H1 (cell line): ENCODE measurements at places on chromosomes 1 and 21.
A peak's percentile ranks its signal among the peaks of the same experiment; 100 is the strongest.

DNA sequence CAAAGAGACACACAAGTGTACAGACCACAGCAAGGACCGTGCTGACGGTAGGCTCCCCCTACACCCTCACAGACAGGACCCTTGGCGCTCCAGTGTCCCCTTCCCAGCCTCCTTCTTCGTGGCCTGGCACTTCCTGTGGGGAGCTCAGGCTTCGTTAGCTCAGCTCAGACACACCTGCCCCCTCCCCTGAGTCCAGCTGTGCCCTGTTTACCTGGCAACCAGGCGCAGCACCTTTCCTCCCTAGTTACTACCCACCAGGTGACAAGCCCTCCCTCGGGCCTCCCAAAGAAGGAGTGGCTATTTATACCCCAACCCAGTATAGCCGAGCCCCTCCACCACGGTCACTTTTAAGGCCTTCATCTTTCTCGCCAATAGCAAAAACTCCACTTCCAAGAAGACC is 4.7 kb downstream of the CELF3 start:
- no peak for DNase-seq

DNA sequence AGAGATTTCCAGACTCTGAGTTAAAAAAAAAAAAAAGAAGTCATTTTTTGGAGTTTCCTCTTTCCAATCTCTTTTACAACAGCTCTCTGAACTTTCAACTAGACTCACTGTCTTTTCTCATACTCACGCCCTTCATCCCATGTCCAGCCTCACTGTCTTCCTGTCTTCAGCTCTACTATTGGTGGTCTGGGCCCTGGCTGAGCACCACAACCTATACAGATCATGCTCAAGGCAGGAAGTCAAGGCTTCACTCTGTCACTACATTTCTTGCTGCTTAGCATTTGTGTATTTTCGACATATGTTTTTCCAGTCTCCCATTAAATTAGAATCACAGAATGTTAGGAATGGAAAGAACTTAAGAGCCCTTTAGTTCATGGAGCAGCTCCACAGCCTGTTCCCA is 106.4 kb upstream of the PPP2R5A start:
- DNase-seq = no peak

GRCh38 chr1:1173793-1174415 is at the start of gene TTLL10:
Gene TTLL10, plus strand, starts transcription at chr1:1173880. Its CDS starts 5,336 bp downstream, at chr1:1179216.
- DNase-seq = no peak

GRCh38 chr1:9596415-9597123 is 7.9 kb downstream of the TMEM201 start:
- DNase-seq = no peak

DNA sequence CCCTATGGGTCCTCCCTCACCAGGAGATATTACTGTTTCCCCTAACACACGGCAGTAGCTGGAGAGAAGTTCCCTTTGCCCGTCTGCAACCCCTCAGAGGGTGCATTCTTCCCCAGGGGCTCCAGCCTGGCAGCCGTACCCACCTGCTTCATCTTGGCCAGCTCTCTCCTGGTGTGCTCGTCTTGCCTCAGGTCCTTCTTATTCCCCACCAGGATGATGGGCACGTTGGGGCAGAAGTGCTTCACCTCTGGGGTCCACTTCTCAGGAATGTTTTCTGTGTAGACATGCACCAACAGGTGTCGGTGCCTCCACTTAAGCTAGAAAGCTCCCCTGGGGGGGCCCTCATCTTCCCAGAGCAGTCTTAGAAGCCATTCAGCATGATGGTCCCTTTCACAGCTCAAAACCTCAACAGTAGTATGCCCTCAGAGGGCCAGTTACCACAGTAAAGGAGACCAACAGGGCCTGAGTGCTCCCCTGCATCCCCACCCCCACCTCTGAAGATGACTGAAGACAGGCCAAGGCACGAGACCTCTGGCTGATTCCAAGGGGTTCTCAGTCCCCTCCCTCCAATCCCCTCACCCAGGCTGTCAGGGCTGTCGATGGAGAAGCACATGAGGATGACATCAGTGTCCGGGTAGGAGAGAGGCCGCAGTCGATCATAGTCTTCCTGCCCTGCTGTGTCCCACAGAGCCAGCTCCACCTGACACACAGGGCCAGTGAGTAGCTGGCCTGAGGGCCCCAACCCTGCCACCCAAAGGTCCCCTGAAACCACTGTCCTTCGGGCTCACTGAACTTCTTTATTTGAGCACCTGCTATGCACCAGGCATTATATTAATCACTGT is 4.3 kb downstream of the RHOC start:
- DNase-seq = no peak

DNA sequence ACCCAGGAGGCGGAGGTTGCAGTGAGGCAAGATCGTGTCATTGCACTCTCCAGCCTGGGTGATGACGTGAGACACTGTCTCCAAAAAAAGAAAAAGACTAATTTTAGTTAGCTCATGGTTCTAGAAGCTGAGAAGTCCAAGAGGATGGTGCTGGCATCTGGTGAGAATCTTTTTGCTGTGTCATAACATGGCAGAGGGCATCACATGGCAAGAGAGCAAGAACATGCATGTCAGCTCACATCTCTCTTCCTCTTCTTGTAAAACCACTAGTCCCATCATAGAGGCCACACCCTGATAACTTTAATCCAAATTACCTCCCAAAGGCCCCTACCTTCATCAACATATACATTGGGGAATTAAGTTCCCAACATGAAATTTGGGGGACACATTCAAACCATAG is 13.8 kb upstream of the CNN3 start:
- no peak for DNase-seq

DNA sequence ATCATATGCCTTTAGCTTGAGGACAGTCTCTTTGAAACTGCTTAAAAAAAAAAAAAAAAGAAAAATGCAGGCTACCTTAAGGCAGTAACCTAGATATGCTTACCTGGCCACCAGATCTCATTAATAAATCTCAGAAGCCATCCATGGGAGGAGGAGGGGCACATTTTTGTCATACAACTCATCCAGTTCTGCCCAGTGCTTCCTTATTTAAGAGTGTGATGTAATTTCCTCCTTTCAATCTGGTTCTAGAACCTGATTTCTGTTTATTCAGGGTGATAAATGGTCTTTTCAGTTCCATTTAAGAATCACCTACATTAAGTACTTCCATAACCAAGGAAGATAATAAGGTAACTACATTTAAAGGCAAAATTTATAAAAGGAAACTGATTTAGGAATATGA is 6.1 kb downstream of the ERRFI1 start:
- DNase-seq = no peak

- peak; percentile 53 for DNase-seq
Measured at GRCh38 chr1:110524311-110525248, 5.6 kb upstream of the KCNA10 start.

DNA sequence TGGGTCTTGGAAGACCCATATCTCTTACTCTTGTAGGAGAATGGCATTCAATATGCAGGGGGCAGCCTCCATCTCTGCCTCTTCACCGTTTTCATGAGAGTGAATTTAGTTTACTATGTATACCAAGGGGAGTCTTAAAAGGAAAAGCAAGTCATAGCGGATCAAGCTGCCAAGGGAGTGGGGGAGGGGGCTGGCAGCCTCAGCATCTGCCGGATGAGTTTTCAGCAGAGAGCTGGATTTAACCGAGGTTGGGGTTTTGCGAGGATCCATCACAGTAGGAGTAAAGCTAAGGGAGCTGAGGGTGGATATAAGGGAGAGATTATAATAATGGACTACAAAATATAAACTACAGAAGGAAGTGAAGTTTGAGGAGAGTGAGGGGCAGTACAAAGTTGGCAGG is 9.9 kb downstream of the CD160 start:
- no peak for DNase-seq

DNA sequence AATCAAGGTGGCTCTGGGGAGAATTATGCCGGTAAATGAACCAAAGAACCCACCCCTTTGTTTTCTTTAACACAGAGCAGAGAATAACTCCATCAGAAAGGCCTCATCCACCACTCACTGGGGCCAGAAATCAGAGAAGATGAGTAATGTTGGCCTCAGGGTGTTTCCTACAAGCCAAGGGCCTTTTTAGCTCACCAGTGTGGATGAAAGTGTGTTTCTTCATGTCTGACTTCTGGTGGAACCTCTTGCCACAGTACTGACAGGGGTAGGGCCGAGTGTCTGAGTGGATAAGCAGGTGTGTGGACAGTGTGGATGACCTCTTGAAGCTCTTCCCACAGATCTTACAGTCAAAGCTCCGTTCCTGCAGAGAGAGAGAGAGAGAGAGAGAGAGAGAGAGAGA is 8.3 kb downstream of the GFI1 start:
- DNase-seq = no peak

GRCh38 chr1:233294913-233295236 is 650 bp downstream of the PCNX2 start:
- no peak for DNase-seq

GRCh38 chr1:52927212-52928014 is at the start of gene SCP2:
Gene SCP2, plus strand, starts transcription at chr1:52927276. Its CDS starts 121 bp downstream, at chr1:52927397.
- DNase-seq = peak; percentile 85

- DNase-seq = no peak
Measured at GRCh38 chr1:45953934-45954847, 150.8 kb downstream of the MAST2 start.

GRCh38 chr1:162357681-162358266 is 18.9 kb downstream of the SPATA46 start:
- DNase-seq = no peak

DNA sequence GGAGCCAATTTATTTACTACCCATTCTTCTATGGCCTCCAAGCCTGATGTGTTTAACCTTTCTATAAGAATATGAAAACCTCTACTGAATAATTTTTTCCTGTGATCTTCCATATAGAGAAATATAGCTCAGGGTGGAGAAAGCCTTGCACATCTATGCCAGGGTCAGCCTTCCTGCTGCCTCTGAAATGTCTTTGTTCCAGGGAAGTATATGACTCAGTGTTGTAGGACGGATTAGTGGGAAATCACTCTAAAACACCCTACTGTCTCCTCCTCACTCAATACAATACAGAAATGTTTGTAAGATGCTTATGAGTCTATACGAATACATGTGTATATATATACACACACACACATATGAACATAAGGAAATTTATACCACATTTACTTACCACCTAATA is 1044.9 kb downstream of the BRINP3 start:
- DNase-seq = no peak

GRCh38 chr21:26087223-26087918 is 83.2 kb downstream of the APP start:
- no peak for DNase-seq

DNA sequence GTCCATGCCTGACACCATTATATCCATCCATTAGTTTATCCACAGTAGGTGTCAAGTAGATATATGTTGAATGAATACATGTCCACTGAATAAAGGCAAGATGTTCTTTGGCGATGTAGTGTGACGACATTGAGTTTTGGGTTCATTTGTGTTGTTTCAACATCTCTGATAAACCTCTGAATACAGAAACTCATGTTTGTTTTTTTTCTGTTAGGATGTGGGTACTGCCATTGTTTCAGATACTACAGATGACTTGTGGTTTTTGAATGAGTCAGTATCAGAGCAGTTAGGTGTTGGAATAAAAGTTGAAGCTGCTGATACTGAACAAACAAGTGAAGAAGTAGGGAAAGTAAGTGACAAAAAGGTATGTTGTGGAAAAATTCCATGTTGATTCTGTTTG is 28.1 kb downstream of the MDM4 start:
- no peak for DNase-seq

GRCh38 chr1:3366126-3367051 is 88.1 kb upstream of the ARHGEF16 start:
- DNase-seq = no peak

DNA sequence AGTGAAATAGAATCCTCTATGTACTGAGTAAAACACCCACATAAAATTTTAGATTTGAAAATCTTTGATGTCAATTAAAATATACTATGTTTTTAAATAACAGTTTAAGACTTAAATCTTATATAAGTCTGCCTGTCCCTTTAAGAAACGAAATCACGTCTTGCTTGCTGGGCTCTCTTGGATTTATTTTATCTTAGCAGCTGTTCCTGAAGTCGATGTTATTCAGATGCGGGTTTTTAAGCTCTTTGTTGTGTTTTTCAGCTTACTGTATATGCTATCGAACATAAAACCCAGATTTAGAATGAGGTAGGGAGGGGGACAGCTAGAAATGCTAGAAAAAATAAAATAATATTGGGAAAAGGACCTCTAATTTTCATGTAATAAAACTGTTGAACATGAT is 11.1 kb upstream of the SSX2IP start:
- DNase-seq = no peak

DNA sequence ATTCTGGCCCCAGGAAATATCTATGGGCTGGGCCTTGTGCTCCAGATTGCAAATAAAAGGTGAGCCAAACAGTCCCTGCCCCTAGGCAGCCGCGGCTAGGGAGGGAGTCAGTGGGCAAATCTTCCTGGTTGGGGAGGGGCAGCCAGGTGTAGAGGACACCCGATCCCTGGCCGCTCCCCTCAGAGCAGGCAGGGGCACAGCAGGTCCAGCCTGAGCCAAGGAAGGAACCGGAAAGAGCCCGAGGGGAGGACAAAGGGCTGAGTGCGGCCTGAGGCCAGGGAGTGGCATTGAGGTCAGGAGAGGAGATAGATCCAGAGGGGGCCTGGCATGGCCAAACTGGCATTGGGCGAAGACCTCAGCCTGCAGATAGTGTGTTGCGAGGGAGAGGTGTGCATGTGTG is 36.6 kb upstream of the ARF1 start:
- peak; percentile 47 for DNase-seq

DNA sequence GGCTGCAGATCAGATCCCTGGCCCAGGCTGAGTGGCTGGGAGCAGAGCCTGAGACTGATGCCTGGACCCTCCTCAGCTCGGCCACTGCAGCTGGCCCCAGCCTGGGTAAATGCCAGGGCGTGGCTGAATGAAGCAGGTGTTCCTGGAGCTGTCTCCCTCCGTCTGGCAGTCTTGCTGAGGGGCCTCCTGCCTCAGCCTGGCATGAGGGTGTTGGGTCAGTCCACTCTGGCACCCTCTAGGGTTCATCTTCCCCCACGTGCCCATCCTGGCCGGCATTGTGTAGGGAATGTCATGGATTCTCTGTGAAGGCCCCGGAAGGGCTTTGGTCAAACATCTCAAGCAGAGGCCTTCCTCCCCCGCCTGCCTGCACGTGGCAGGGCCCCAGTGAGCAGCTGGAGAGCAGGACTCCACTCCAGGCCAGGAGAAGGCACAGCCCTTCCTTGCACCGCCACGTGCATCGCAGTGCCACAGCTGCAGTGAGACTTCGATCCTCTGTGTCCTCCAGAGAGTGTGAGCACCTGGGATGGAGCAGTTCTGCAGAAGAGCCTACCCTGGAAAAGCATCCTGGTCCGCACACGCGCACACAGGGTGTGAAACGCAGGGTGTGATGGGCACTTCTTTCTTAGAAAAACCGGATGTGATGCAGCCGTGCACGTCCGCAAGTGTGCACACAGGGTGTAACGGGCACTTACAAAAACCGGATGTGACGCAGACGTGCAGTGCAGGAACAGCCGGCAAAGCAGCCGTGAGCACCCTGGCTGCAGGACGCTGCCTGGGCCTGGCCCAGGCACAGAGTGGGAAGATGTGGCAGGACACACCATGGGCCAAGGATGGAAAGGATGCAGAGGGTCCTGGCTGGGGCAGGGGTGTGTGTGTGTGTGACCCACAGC is 4.6 kb upstream of the KRTAP10-4 start:
- DNase-seq = no peak

- no peak for DNase-seq
Measured at GRCh38 chr1:39167632-39168209, 36.8 kb upstream of the MACF1 start.
